Right kidney (tissue), 9 donors: ENCODE measurements at places on chromosomes 13 and 19.

GRCh38 chr19:18794692-18795091 lies 3.6 kb upstream of the COMP start:
- DNase-seq = no peak

- peak; percentile 59 for DNase-seq
These were observed 181.9 kb downstream of the PCDH9 start for GRCh38 chr13:67048084-67048820.

DNA sequence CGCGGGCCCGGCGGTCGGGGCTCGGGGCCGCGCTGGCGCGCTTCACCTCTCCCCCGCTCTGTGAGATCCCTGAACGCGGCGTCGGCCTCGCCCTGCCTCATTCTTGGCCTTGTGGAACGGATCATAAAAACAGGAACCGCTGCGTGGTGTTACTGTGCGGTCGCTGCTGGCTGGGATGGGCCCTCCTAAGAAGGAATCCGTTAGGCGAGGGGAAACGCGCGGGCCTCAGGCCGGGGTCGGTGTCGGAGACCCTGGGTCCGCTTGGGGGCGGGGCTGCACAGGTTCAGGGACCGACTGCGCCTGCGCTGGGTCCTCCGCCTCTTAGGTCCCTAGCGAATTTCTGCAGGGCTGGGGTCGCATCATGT lies 381 bp downstream of the CKAP2 start:
- DNase-seq = peak; percentile 99

DNA sequence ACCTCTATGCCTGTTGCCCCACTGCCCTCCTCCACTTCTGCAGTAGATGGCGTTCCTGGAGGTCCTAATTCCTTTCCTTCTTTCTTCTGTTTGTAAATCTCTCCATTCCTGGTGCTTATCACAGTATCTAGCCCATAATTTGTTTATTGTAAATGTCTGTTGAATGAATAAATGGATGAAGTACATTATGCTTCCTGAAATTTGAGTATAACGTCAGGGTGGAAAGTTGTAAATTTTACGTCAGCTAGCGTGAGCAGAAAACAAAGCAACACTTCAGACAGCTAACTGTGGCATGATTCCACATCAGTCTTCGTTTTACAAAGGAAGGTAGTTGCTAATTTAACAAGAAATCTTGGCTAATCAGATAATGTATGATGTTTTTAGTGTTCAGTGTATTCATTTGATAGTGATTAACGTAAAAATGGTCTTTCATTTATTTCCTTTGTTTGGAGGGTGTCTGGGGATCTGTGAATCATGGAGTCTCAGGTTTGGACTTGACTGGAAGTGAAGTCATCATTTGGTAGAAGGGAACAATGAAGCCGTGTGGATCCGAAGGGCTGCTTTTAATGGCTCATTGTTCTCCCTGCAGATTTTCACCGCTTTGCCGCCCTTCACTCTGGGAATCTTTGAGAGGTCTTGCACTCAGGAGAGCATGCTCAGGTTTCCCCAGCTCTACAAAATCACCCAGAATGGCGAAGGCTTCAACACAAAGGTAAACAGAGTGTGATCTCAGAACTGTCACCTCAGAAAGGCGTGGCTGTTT lies 215.1 kb downstream of the SHISA2 start:
- no peak for DNase-seq

DNA sequence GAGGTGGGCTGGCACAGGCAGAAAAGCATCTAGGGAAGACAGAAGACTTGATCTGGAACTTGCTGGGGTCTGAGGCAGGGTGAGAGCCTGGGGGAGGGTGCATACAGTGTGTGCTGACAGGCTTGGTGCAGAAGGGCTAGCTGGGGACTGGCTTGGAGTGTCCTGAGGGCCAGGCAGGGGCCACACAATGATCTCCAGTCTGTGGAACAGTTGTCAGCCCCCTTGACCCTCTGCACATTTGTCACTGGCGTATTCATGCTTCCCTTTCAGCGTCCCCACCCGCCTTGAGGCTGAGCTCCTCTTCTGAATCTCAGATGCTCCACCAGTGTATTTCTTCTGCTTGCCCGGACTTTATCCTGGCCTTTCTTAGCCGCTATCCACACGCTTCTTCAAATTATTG lies 2.8 kb upstream of the MICU2 start:
- no peak for DNase-seq

- no peak for DNase-seq
These were observed 321.1 kb upstream of the EDNRB start for GRCh38 chr13:78239714-78240113.

DNA sequence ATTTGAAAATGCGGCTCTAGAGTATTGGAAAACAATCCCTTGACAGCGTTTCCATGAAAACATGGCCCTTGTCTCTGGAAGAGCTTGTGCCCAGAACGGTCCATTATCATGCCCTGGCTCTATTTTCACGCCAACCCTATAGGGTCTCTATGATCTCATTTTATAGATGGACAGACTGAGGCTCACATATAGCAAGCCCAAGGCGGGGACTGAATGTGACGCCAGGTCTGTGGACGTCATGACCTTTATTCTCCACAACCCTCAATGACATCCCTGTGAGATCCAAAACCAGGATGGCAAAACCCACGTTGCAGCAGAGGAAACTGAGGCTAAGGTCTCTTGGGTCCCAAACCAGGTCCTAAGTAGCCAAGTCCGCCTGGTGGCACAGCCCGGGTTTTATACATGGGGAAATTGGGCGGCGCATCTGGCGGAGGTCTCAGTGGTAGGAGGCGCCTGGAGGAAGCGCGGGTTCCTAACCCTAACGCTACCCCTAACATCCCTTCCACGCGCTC lies 425 bp upstream of the COLGALT1 start:
- DNase-seq = no peak

DNA sequence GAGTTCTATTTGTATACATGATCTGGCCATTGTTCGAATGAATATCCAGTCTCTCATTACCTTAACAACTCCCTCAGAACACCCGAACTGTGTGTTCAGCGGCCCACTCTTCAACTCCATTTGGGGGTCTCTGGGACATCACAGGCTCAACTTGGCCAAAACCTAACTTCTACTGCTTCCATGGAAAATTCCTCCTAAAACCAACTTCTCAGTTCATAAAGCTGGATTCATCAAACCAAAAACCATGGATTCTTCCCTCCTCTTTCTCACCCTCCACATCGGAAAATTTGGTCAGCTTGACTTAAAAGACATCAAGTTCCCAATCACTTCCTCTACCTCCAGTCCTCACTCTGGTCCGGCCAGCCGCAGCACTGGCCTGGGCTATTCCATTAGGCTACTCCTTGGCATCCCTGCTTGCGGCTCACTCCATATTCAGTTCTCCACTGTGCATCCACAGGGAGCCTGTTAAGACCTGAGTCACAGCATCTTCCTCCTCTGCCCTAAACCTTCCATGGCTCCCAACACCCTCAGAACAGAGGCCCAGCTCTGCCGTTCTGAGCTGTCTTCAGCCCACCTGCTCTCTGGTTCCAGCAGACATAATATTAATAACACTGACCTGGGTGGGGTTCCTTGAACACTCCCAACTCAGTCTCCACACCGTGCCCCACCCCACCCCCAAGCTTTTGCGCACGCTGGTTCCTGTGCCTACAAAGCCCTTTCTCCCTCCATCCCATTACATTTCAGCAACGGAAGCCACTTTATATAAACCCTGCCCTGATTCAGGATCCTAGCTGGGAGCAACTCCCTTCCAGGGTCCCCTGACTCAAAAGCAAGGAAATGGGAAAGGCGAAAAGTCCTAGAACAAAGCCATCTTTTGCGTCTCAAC lies 1.1 kb downstream of the ZNF792 start:
- no peak for DNase-seq

DNA sequence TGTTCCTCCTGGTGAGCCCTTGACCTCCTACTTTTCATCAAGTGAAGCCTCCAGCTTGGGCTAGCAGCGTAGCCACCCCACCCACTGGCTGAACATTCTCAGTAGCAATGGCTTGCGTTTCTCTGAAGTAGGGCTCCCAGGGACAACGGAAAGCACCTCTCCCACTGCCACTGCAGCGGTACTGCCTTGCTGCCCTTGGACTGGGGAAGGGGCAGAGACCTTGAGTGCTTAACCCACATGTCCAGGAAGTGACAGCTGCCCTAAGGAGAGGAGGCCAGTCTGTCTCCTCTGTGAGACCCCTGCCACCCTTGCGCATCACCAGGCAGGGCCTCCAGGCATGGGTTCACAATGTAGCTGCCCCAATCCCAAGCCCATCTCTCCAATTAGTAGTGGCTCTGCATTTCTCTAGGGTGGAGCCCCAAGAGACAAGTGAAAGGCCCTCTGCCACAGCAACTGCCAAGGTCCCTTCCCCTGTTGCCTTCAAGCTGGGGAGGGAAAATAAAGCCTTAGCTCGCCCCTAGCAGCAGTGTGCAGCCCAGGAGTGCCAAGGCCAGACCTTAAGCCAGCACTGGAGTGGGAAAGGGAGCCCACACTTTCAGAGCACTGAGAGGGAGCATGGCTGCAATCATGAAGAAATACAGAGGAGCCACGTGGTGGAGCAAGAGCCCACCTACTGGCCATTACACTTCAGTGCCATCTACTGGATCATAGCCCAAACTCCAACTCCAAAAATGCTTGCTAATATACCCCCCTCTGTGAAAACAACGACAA lies 175.9 kb upstream of the TRPC4 start:
- no peak for DNase-seq

GRCh38 chr13:110616103-110617101 lies 1.1 kb downstream of the NAXD start:
- no peak for DNase-seq

DNA sequence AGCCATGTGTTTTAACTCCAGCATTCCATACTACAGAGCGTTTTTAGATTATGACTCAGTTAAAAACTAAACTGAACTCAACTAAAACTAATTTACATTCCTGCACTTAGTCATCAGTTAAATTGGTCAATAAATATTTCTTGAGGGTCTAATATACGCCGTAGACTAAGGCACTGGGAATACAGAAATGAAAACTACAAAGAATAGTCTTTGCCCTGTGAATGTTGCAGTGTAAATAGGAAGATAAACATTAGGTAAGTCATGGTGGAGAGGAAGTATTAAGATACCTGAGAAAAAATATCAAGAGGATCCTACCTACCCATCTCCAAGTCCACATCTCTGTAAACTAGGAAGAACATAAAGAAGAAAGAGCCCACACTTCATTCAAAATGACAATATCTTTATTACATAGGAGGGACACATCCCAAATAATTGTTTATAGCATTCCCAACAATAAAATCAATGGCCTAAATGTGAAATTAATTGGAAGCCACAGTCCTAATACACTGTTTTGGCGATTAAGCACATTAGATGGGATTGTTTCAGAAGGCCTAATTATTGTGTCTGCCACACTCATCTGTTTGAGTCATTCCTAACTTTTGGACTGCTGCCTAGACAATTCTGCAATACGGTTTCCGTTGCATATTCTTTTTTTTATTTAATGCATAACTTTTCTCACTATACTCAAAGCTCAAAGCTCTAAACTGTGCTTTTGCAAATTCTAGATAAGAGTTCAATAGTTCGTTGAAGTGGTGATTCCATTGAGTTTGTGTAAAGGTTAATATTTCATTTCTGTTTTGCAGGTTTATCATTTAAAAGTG lies 52.9 kb downstream of the MBNL2 start:
- no peak for DNase-seq

- DNase-seq = peak; percentile 68
These were observed 10.9 kb upstream of the MEIS3 start for GRCh38 chr19:47430041-47430802.

DNA sequence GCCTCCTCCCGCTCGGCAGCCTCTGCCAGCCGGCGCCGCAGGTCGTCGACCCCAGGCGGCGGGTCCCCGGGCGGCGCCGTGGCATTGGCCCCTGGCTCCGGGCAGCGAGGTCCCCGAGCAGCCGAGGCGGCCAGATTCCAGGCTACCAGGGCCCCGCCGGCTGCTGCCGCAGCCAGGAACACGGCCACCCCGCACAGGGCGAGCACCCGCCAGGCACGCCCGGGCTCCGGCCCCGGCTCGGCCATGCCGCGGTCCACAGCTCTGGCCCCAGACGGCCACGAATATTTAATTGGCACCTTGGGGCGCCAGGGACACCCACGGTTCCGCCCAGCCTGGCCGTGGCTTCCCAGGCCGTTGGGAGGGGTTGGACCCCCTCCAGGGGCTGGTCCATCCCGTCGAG lies at the start of gene CCDC194:
CCDC194 (minus strand) TSS at position 283 of the 400 bp plus-strand sequence; CDS start at position 245, 38 bp downstream.
- DNase-seq = no peak

GRCh38 chr13:101545521-101545920 lies 93.0 kb downstream of the ITGBL1 start:
- DNase-seq = no peak

- no peak for DNase-seq
These were observed 4.3 kb upstream of the PALM start for GRCh38 chr19:704447-704741.

DNA sequence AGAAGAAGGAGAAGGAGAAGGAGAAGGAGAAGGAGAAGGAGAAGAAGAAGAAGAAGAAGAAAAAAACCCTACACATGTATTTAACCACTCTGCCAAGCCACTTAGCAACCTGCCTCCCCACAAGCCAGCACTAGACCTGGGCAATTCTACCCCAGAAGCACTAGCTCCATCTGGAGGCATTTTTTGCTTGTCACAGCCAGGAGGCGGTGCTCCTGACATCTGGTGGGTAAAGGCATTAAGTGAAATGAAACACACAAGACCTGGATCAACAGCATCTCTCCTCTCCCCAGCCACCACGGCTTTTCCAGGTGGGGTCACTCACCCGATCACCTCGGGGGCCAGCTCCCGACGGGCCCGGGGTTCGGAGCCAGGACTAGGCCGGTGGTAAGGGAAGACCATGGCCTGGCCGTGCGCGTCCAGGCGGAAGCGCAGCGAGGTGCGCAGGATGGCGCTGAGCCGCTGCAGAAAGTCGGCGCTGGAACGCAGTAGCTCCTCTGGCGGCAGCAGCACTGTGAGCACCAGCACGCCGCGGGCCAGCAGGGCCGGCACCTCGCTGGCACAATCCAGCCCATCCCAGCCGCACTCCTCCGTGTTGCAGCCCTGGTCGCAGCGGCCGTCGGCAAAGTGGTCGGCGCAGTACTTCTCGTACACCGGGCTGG lies 26.9 kb downstream of the NOTCH3 start:
- no peak for DNase-seq

GRCh38 chr13:52421216-52421615 lies 15.2 kb upstream of the THSD1 start:
- no peak for DNase-seq

GRCh38 chr13:32060401-32060878 lies 28.9 kb downstream of the FRY start:
- no peak for DNase-seq

- no peak for DNase-seq
These were observed 4.7 kb upstream of the YJEFN3 start for GRCh38 chr19:19524053-19524452.

DNA sequence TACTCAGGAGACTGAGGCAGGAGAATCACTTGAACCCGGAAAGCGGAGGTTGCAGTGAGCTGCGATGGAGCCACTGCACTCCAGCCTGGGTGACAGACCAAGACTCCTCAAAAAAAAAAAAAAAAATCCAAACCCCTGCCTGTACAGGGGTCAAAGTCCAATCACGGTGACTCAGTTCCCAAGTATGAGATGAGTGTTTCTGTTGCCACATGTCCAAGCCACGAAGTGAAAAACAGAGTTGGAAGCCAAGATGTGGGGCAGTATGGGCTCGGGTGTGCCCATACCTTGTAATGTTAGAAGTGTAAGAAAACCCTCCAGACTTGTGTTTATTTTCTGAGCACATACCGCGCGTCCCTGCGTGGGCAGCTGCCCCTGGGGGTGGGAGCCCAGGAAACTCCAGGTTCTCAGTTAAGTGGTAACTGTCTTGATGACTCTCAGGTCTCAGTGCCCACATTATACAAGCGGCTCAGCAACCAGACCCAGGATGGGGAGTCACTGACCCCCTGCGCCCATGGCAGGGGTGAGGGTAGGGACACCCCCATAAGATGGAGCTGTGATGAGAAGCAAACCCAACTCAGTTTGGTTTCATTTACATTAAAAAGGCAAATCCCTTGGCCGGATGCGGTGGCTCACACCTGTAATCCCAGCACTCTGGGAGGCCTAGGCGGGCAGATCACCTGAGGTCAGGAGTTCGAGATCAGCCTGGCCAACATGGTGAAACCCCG lies 1.2 kb upstream of the GPX4 start:
- no peak for DNase-seq
